ENCODE measurements at places on chromosomes 3 and 15.

DNA sequence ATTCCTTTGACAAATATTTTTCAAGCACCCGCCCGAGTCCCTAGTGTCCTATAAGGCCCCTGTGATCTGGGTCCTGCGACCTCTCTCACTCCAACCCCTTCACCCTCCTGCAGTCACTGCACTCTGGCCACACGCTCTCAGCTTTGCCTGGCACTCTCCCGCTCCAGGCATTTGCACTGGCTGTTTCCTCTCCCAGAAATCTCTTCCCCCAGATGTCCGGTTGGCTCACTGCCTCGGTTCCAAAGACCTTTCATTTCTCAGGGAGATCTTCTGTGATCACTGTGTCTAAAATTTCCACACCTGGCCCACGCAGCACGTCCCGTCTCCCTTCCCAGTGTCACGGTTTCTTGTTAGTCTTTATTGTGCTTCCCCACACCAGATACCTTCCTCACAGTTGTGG, 97.4 kb downstream of the WNT7A start:
- DNase-seq: no peak

GRCh38 chr15:79635149-79635771, 203.1 kb downstream of the MINAR1 start:
- no peak for DNase-seq

- DNase-seq: no peak
Observed at GRCh38 chr3:50412231-50412754, 53.0 kb upstream of the TMEM115 start.

DNA sequence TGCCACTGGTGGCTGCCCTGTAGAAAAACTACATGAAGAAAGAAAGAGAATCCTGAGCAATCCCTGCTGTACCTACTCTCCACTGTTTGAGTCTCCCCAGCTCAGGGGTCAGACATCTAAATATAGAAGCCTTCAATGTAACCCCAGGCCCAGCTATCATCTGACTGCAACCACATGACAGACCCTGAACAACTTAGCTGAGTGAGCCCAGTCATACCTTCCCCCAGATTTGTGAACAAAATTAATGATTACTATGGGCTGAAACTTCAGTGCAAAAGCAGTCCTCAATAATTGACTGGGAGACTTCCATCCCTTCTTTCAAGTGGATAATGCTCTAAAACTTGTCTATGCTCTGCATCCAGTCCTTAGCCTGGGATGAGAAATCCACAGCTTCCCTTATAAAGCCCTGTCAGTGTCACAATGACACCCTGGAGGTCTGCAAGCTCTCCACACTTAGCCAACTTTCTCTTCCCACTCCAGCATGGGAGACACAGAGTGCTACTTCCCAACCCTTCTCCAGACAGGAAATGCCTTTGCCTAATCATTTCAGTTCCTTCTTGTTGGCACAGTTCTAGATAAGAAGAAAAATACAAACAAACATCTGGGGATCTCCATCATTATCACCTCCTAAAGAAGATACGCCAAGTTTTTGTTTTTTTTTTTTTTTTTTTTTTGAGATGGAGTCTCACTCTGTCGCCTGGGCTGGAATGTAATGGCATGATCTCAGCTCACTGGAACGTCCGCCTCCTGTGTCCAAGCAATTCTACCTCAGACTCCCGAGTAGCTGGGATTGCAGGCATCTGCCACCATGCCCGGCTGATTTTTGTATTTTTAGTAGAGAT, 198.5 kb upstream of the GADL1 start:
- no peak for DNase-seq

DNA sequence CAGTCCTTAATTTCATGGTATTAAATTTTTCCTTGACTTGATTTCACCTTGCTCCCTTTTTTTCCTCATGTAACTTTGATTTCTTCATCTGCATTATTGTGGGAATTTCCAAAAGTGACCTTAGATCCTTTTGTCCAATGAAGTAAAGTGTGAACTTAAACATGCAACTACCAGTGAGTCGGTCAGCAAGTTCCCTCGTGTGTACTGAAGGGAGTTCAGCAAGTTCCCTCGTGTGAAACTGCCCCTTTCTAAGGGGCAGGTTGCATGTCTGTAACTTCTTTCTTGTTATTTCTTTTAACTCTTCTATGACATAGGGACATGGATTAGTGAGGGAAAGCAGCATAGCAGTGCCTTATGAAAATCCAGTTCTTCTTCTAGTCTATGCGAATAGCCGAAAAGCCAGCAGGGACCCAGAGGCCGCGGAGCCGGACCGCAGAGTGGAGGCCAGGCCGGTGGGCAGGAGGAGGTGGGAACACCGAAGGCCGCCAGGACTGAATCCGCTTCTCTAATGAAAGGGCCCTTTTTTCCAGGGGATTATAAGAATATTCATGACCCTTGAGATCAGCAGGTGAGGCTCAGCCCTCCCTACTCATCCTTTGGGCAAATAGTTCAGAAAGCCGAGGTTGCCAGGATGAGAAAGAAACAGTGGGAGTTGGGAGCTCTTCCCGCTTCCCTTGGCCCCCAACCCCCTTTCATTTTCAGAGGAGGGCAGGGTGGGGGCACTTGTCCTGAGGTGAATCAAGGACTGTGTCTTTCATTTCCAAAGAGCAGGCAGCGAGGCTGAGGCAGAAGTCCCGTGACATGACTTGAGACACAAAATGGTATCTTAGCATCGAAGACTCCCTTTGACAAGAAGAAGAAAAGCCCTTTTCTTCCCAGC, 117.5 kb downstream of the OPA1 start:
- no peak for DNase-seq

Measured in SW480 (cell line).